ENCODE measurements at places on chromosomes 4 and X.

DNA sequence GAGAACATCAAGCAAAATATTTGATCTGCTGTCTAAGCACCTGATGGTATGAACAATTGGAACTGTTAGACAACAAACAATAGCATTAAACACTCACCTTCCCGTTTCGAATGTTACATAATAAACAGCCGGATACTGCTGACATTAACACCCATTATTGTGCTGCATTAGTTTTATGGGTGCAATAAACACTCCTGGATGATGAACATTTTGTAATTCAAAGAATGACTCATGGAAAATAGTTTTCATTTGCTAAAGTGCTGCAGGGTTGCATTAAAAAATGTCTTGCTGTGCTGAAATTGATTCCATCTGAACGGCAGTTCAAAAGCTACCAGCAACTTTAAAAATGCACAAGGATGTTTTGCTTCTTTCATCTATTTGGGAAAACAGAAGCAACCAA lies 100.8 kb upstream of the SORBS2 start:
- no peak for DNase-seq

- peak; percentile 0 for DNase-seq
These were observed 143.6 kb downstream of the SLIT2 start for GRCh38 chr4:20395160-20395773.

GRCh38 chr4:183422962-183423631 lies 21.3 kb upstream of the CDKN2AIP start:
- DNase-seq = no peak

DNA sequence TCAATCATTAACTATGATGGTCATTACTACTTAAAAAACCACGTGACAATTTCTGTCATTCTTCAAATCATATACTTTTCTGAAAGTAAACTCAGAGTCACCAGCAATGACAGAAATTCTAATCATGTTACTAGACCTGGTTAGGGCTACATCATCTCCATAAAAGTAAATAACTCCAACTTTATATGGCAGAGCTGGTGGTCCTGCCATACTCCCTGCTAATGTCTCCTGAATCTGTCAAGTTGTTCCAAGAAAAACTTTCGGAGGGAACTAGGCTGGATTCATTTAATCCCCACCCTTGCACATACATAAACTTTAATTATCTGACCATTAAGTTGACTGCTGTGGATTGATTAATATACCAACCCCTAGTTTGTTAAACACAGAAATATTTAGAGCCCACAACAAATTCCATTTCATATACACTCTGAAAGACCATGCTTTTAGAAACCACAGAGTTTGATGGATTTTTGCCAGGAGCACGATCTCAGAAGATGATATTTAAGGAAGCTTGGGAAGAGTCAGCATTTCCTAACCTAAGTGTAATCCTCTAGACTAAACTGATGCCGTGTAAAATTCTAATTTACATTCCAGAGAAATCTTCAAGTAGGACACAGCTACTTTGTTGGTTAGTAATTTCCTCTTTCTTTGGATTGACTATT lies 577.0 kb downstream of the FAT4 start:
- no peak for DNase-seq

DNA sequence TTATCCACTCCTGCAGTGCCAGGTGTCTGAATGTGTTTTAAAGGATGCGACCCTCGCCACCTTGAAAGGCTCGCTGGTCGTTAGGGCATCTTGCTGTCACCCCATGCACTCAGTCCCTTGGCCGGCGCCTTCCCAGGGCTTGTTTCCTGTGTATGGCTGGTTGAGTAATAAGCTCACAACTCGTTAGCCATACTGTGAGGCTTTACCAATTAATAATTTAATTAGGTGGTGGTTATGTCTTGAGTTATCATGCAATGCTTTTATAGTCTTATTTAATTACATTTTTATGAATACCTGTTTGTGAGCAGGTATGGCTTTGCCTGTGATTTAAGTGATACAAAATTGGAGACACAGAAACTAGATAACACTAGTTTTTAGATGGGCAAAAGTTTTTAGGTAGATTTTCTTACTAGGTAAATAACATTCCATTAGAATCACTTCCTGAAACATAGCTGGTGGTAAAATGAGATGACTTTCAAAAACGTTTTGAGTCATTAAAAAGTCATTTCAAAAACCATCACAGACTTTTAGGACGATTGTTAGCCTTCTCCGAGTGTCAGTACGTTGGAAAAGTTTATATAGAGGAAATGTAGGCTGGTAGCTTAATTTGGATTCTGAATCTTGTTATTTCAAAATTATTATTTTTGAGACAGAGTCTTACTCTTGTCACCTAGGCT lies 18.2 kb downstream of the PTTG2 start:
- no peak for DNase-seq

DNA sequence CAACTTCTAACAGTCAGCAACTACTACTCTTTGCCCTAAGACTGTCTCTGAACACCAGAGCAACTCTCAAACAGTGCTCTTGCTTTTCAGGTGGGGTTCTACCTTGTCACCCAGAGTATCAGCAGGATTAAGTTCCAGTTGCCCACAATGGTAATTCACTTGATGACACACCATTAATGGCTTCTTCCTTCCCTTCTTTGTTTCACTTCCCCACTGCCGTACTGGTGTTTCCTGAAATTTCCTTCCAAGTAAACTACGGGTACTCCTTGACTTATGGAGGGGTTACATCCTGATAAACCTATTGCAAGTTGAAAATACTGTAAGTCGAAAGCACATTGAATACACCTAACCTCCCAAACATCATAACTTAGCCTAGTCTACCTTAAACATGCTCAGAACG lies 36.6 kb upstream of the PDK3 start:
- DNase-seq = no peak

Measured in T follicular helper cell (primary cell).